NCI-H2081 (cell line): ENCODE measurements at places on chromosomes 16 and 17.

DNA sequence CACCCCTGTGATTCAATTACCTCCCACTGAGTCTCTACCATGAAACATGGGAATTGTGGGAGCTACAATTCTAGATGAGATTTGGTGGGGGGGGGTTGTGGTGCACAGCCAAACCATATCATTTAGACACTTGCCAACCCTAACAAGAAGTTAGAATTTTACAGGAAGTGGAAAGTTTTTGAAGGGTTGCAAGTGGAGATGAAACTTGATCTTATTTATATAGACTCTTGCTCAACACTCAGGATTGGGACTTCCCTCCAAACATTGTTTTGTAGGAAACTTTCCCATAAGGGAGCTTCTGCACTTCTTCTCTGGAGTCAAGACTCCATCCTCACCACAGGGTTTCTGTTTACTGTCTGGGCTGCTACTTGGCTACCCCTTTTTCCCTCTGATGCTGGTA is 266.7 kb upstream of the CDH11 start:
- no peak for DNase-seq

GRCh38 chr17:67324330-67324729 is 42.0 kb downstream of the PSMD12 start:
- DNase-seq, result no peak

GRCh38 chr17:43584666-43585102 is 38.5 kb upstream of the ETV4 start:
- DNase-seq, result no peak

- no peak for DNase-seq
Measured at GRCh38 chr17:2406271-2406902, 5.5 kb upstream of the MNT start.

DNA sequence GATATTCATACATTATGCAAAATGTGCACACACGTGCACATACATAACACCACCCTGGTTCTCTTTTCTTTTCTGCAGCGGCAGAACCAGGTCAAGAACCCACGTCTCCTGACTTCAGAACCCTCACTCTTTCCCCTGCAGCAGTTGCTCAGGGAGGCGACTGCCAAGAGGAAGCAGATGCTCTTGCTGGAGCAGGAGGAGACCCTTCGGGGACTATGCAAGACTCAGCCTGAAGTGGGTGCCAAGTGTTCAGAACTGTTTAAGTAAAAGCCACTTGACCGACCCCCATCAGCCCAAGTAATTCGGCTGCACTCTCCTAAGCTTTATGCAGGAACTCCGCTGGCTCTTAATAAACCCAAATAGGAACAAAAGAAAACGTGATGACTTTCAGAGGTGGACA is 193.8 kb downstream of the SLC39A11 start:
- no peak for DNase-seq

- no peak for DNase-seq
Measured at GRCh38 chr16:69831212-69832123, 69.3 kb downstream of the WWP2 start.

DNA sequence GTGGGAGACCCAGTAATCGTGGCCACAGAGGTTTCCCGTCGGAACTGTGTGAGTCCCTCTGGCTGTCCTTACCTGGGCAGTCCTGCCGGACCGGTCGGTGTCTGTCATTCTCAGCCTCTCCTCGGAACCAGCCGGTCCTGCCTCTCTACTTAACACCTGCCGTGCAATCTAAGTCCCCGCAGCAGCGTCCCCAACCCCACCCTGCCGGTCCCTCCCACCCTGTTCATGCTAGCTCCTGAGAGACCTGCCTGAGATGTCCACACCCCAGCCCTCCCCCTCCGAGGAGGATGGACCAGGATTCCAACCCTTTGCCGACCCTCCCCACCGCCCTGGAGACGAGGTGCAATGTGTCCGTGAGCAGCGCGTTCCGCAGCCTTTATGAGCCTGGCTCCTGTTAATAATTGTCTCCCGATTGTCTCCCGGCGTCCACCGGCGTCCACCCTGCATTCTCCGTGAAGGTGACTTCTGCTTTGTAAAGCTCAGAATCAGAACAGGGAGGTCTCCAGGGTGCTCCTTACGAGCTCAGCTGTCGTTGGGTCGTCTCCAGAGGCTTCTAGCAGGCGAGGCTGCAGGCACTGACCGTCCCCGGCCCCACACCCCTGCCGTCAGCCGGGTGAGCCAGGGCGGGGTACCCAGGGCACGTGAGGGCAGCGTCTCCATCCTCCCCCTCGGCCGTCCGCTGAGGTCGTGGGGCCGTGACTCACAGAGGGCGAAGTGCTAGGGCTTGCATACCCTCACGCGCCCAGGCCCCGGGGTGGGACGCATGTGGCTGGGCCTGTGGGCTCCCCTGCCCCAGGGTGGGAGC is 10.1 kb downstream of the METRNL start:
- no peak for DNase-seq

GRCh38 chr17:79620207-79621038 is 9.6 kb upstream of the RBFOX3 start:
- no peak for DNase-seq
